Suppressor macrophage treated with lipopolysaccharide for 1 hour (primary cell): ENCODE measurements at places on chromosomes 13 and 19.
A peak's percentile ranks its signal among the peaks of the same experiment; 100 is the strongest.

- no peak for DNase-seq
Measured at GRCh38 chr13:48255090-48255489, 22.1 kb downstream of the ITM2B start.

- no peak for DNase-seq
Measured at GRCh38 chr13:42380420-42381164, 108.6 kb downstream of the AKAP11 start.

GRCh38 chr13:92864584-92865284 is 361.9 kb upstream of the GPC6 start:
- no peak for DNase-seq

- DNase-seq, result no peak
Measured at GRCh38 chr19:57815247-57816075, 748 bp upstream of the ZNF552 start.

- peak; percentile 28 for DNase-seq
Measured at GRCh38 chr19:19067276-19068072, 3.7 kb downstream of the SLC25A42 start.

- peak; percentile 74 for DNase-seq
Measured at GRCh38 chr19:48997972-48998371, 4.3 kb downstream of the RUVBL2 start.

GRCh38 chr19:9839415-9839814 is 4.3 kb downstream of the PIN1 start:
- no peak for DNase-seq
